ENCODE measurements at places on chromosomes 7 and 10. TPM values are rescaled to one million over a fixed set of nuclear protein-coding genes. Genes with fewer than 3 reads are reported as not detected.

TMEM176B gene
- total RNA-seq = not detected

TSPAN13 gene
- total RNA-seq = 2.7 TPM

CFAP70 gene
- 0.38 TPM for total RNA-seq

PRKAR2B gene
- total RNA-seq = 1.1 TPM

DNA sequence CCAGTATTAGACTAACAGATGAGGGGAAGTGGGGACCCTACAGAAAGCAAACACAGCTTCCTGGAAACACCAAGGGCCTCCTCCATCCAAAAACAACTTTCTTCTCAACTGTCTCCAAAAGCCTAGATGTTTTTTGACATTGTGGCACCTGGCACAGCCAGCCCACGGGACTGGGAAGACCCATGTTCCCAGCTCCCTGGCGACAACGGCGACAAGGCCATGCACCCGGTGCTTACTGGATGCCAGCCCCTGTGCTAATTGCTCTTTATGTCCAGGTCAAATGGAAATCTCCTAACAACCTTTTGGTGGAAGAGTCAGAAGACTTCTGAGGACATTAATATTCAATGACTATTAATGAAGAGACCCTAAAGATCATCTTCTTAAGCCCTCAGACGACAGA, 7.1 kb downstream of the FGFR2 start:
- DNase-seq = no peak

DNA sequence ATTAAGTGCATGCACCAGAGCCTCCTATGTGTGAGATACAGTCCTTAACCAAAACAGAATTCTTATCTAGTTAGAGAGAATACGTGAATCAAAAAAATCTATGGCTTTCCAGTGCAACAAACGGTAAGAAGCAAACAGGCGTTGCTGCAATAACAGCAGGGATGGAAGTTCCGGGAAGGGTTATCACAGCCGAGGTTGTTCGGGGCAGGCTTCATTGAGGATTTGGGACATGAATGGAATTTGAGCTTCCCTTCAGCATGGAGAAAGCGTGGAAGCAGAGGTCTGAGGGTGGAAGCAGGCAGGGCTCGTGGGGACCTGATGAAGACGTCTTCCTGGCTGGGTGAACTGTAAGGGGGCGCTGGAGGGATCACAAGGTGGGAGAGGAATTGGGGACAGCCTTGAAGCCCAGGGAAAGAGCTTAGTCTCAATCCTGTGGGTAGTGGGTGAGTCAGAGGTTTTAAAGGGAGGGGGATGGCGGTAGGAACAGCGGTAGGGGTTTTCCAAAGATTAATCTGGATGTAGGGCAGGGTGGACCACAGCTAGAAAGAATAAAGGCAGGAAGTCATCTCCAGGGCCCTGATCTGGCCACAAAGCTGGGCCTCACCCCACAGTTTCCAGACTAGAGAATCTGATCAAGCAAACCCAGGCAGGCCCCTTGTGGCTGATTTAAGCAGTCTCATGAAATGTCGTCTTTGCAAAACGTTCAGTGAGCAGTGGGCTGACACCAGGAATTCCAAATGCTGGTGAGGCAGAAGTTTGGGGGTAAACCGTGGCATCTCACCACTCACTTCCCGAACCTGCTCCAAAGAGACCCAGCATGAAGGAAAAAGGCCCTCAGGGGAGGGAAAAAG, 65.1 kb downstream of the CALML3 start:
- DNase-seq = no peak

DNA sequence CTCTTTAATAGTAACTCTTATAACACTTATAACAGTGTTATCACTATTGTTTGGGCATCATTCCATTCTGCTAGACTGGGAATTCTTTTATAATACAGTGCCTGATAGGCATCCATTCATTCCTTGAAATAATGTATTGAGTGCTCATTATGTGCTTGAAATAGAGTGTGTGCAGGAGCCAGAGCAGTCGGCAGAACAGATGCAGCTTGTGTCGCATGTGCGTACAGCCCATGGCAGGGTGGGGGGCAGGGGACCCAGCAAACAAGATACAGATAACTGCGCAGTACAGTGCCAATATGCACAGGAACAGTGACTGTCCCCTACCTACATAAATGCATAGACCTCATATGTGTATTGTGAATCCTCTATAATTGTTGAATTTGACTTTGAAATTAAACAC, 99.3 kb downstream of the KAT6B start:
- DNase-seq = no peak

GRCh38 chr10:121250995-121251764, 347.1 kb downstream of the FGFR2 start:
- no peak for DNase-seq

DNA sequence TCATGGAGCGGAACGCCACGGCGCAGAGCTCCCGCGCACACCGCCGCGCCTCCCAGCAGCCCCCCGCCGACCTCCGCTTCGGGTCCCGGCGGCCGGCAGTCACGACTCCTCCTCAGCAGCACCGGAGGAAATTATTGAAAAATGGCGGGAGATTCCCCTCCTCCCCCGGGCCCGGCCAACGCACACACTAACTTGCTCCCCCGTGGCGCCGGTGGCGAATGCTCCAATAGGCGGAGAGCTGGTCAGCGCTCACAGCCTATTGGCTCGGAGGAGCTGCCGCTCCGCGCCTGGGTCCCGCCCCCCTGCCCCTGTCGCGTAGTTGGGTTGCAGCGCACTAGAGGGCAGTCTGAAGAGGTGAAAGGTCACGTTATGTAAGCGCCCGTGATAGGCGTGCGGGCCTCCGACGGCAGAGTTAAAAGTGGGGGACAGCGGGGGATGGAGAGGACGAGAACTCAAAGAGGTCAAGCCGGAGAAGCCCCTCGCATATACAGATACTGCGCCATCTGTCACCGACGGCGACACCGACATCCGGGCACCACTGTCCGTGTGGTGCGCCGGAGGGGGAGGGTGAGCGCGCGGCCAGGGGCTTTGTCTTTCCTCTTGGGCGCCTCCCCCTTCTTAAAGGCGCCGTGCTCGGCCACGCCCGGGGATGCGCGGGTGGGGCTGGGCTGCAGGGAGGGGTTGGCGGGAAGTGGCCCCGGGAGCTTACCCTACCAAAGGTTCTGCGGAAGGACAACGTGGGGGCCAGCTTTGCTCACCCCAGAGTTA, at the start of gene BAZ1B:
BAZ1B (minus strand) TSS at position 189 of the 768 bp plus-strand sequence. CDS start 360 bp downstream, outside the sequence.
- DNase-seq = peak; percentile 99

DNA sequence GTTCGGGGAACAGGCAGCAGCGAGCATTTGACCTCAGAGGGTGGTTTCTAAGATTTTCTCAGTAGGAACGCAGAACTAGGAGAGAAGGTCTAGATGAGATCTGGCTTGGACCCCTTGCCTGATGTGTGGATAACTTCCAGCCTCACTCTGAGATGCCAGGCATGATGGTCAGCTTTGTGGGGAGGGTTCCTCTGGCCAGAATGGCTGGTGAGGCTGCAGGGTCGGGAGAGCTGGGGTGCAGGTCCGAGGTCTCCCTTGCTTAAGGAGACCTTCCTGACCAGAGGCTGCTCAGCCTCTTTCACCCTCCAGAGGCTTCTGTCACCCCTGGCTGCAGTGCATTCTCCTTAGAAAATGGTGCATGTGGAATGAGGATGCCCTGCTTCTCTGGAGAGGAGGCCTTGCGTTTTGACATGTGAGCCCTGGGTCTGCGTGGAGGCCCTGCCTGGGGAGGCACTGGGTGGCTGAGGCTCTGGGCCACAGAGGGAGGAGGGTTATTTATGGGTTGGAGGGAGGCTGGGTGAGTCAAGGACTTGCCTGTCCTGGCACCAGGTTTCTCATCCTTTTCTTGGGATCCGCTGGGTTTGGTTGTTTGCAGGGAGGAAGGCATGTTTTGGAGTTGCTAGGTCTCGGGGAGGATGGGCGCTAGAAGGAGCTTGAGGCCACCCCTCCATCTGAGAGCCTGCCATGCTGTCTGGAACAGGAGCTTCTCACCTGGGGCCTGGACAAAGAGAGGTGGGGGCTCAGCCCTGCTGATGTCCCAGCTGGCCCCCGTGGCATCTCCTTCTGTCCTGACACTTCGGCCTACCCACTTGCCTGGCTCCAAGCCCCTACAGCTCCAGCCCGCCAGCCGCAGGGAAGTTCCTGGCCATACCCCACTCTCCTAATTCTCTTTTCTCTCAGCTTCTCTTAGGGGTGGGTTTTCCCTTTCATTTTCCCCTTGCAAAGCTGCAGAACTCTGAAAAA, 3.9 kb downstream of the FAM241B start:
- DNase-seq = peak; percentile 28

DNA sequence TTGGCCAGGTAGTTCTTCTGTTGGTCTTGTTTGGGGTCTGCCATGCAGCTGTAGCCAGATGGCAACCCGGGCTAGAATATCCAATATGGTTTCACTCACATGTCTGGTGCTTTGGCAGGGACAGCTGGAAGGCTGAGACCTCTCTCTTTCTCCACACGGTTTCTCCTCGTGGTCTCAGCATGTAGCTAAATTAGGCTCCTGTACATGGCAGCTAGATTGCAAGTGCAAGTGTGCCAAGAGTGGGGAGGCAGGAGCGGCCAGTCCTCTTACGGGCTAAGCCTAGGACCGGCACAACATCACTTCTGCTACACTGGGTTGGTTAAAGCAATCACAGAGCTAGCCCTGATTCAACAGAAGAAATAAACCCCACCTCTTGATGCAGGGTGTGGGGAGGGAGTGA, 9.3 kb upstream of the PDE1C start:
- no peak for DNase-seq

DNA sequence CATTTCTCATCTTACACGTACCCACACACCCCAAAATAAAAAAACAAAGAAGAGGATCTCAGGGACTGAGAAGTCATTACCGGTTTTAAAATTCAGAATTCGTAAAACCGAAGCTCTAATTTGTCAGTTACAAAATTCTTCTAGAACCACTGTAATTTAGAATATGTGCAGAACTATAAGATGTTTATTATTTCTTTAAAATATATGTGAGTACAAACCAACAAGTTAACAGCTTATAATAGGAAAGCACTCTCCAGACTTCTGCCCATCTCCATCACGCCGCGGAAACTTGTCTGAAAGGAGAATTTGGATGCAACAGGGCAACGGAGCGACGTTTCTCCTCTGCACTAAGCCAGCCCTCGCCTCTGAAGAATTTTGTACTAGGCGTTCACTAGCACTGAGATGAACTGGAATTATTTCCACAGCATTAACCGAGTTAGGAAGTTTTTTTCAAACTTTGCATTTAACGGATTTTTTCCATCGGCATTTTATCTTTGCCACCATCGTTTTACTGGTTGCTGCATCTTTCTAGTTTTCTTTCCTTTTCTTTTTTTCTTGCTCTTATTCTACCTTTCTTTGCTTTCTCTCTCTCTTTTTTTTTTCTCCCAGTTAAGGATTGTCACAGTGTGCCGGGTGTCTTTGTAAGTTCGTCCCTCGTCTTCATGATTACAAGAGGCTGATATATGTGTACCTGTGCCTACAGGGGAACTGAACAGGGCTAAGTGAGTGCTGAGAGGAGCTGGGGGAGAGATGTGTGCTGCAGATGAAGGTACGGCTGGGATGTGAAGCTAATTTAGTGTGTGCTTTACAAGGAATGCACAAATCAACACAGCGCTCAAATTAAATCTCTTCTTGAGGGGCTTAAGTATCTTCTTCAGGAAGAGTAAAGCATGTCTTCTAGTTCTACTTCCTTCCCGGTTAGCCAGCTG, 295.9 kb upstream of the NFE2L3 start:
- no peak for DNase-seq
